Activated gamma-delta T cell (primary cell): ENCODE measurements at places on chromosomes 1 and 21.

DNA sequence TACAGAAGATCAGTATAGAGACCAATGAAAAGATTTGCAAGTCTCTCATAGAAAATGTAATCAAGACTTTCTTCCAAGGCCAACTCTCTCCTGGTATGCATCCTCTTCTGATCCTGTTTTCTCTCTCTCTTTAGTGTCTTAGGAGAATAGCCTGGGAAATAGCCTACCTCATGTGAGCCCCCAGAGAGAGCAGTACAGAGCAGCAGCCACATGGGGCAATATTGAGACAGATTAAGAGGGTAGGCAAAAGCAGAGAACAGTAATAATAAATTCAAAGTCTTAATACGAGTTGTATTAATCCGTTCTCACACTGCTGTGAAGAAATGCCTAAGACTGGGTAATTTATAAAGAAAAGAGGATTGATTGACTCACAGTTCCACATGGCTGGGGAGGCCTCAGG is 61.4 kb downstream of the RNASEL start:
- DNase-seq = no peak

GRCh38 chr21:45926281-45926680 is 55.3 kb upstream of the COL6A1 start:
- no peak for DNase-seq

DNA sequence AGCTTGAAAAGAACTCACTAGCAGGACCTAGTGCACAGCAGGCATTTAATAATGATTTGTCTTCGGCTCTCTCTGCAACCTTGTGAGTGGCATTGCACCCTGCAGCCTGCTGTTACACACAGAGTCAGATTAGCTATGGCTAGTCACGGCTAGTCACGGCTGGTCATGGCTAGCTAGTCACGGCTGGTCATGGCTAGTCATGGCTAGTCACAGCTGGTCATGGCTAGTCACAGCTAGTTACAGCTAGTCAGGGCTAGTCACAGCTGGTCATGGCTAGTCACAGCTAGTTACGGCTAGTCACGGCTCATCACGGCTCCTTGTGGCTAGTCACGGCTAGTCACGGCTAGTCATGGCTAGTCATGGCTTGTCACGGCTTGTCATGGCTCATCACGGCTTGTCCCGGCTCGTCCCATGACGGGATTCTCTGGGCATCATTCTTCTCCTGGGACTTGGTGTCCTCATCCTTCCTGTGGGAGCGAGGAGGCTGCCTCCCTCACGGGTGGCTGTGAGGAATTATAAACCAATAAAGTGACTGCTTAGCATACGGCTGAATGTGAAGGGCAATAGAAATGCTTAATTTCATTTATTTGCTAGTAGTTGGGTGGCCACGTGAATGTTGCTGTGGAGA is 12.5 kb upstream of the KIF26B start:
- DNase-seq = no peak

- no peak for DNase-seq
Measured at GRCh38 chr1:244383278-244383884, 68.3 kb downstream of the ADSS2 start.

- no peak for DNase-seq
Measured at GRCh38 chr1:180252638-180253536, 22.8 kb downstream of the LHX4 start.

- DNase-seq = no peak
Measured at GRCh38 chr1:24735156-24735508, 10.1 kb upstream of the CLIC4 start.

DNA sequence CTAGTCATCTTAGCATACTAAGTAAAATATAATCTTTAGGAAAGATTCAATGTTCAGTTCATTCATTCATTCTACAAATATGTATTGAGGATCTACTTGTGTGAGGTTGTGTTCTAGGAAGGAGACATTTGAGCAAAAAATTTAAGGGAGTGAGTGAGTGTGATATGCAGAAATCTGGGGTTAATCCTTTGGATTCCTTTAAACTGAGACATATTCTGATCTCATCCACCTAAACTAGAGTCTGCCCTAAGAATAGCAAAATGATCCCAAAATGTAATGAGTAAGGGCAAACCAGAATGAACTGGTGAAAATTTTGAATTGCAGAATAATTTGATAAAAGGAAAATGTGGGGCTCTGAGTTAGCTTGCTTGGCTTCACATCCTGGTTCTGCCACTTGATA is 8.6 kb downstream of the UBE2U start:
- no peak for DNase-seq

DNA sequence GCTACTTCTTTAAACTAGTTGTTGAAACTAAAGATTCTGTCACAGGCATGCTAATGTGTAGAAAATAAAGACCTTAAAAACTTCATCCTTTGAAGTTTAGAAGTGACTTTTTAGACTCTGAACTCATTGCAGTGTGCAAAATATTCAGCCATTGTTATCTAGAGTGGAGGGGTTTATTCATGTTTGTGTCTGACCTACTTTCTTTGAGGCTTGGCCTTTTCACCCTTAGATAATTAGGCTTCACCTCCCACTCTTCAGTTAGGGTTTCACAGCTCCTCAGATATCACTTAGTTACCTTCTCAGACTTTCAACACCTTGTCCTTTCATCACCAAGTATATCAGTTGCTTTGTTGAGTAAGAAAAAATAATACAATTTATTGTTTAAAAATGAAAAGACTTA is 75.9 kb downstream of the IVNS1ABP start:
- DNase-seq = no peak

DNA sequence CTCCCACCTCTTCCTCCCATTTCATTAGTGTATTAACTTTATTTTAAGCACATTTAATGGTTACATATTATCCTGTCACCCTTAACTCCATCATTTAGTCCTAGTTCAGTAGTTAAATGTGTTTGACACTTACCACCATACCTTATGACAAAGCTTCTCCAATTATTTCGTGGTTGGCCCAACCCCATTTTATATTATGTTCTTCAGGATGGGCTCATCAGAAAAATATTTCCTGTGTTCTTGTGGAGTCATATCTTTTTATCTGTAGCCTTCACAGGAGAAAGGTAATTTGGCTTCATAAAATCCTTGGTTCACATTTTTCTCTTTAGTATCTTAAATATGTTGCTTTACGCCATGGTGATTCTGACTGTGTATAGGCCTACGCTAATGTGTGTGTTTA is 142.3 kb upstream of the COL6A1 start:
- DNase-seq = no peak

DNA sequence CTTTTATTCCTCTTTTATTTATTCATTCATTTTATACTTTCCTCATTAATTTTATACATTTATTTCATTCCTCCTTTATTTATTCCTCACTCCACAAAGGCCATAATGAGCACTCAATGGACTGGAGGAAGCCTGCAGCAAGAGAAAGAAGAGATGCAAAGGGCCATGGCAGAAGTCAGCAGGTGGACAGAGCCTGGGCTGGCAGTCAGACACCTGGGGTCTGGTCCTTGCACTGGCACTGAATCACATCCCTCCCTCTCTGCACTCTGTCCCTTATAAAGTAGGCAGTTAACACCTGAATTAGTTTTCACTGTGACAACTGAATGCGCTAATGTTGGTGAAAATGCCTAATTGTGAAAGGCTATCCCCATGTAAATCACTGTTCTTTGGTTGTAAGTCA is 38.6 kb downstream of the FAM78B start:
- DNase-seq = no peak

DNA sequence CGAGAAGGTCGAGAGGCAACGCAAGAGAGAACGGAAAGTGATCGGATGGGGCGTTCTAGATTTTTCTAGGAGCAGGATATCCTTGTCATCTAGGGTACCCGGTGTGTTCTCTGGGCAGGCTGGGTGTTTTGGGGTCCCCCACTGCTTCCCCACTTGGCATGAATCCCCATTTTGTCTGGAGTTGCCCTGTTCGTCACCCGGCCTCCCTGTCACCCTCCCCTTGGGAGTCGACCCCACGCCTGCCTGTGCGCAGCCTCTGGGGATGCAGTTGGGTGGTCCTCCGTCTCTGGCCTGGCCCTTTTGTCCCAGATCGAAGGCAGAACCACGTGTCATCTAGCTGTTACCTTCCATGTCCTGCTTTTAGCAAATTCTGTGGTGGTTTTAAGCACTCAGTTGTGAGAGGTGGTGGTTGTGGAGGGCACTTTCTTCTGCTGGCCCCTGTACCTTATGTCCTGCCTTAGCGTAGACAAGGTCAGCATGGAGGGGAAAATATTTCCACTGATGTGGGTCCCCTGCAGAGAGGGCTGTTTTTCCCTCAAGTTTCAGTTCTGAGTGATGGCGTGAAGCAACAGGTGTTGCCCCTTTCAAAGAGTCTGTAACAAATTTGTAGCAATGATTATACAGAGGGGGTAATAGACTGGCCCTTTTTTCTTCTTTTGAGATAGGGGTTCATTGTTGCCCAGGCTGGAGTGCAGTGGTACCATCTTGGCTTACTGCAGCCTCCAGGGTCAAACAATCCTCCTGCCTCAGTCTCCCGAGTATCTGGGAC is 35.6 kb downstream of the CHAF1B start:
- no peak for DNase-seq

DNA sequence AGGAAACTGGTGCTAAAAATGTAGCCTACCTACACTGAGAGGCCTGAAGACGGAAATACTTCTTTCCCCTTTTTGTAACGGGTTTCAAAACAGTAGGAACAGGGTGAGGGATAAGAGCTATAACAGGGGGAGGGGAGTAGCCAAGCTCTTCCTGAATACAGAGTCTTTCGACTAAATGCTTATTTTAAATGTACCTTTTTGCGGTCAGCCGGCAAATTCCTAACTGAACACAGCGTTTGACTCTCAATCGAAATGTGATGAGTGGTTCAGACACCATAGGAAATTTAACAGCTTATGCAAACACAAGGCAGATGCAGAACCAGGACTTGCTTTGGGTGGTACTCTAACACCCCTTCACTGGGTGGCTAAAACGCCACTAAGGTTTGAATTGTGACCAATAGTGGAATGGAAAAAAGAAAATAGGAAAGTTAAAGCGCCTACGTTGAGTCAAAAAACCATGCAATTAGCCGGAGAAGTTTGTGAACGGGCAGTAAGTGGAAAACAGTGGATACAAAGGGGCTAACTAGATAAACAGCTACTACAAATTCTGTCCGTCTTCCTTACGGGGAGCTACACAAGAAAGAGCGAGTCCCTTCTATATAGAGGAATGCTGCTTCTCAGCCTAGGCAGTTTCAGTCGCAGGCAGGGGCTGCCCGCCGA is 1.7 kb downstream of the EGLN1 start:
- DNase-seq = no peak

GRCh38 chr1:21175324-21175669 is 1.4 kb downstream of the EIF4G3 start:
- no peak for DNase-seq

DNA sequence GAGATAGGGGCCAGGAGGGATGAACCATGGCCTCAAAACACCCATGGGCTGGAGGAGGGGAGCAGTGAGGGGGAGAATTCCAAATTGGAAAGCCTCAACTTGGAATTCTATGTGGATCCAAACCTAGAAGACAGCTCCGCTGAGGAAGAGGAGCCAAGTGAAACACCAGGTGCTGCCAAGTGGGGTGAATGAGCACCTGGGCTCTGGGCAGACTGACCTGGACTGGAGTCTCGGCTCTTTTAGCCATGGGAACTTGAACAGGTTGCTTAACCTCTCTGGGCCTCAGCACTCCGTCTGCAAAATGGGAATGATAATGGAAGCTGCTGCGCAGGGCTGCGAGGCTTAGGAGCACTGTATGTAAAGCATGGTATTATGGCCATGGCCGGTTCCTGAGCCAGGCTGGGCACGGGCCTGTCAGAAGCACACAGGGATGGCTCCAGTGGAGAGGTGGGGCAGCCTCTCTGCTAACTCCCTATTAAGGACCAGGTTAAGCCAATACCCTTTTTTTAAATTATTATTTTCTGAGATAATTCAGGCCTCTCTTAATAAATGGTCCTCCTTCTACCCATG is 81.5 kb downstream of the SYT2 start:
- DNase-seq = no peak

GRCh38 chr1:26862781-26863684 is at the start of gene SFN:
SFN (plus strand) TSS chr1:26863149; CDS start chr1:26863213, 64 bp downstream.
- DNase-seq = no peak

- DNase-seq = no peak
Measured at GRCh38 chr1:219027146-219027673, 146.5 kb upstream of the LYPLAL1 start.

GRCh38 chr1:96357141-96357765 is 364.3 kb upstream of the PTBP2 start:
- no peak for DNase-seq

- DNase-seq = peak; percentile 17
Measured at GRCh38 chr1:229664133-229664689, 38.2 kb downstream of the URB2 start.

DNA sequence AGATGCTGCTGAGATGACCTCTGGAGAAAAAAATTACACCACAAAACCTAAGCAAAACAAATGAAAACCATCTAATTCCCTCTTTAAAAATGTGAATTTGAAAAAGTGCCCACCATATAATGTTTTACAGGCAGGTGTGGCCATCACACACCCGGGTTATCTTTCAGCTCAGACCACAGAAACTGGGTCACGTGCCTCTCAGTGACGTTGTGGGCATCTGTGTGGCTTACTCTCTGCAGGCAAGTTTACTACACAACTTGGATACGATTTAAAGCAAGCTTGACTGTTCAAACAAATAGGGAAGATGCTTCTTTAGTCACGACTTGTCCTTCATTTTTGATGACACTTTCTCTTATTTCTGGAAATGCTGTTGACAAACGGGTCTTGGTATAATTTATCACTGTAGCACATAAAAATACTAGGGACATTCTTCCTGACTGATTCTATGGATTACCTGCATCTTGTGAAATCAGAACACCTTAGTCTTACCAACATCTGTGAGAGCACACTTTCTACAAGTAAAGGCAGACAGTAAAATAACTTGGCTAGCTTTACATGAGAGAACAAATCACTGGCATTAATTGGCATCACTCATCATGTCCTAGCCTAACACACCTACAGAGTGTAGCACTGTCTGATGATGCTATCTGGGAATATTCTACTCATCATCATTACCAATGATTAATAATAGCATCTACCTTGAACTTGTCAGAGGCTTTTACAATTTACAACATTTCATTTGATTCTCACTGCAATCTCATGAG is 89.3 kb upstream of the EDEM3 start:
- no peak for DNase-seq

DNA sequence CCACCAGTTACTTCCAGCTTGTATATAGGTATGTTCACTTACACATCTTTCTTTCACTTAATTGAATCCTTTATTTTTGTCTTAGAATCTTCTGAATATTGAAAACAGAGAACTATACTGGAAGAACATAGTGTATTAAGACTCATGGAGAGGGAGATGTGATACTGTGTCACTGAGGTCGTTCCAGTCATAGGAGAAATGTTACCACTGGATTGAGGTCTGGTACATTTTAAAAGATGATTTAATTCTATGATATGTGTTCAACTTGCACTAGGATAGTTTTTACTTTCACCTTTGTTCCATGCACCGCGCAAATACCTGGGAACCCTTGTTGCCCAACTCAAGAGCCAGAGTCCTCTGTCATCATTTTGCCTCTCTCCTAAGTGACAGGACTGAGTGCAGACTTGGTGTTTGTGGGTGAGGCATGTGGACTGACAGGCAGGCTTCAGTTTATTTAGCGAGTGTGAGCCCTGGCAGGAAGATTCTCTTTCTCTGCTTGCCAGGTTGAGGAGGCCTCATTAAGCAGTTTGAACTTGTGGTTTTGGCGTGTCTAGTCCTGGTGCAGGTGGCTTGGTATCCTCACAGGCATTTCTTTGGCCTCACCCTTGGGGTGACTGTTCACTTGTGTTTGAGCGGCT is 63.7 kb downstream of the DYRK1A start:
- DNase-seq = no peak
